ENCODE measurements at places on chromosomes 7 and 10.

DNA sequence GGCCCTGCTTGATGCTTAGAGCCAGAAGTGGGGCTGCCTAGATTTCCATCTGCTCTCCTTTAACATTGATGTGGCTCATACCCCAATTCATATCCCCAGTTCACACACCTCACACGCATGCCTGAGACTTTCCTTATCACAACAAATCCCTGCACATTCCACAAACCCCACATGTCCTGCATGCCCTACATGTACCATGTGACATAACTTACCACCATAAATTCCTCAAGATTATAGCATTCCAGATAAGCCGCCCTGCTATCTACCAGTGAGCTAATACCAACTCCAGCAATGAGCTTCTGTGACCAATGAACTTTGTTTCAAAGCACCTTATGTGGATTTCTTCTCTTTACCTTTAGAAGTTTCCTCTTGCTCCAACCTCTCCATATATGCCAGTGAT, 104.7 kb upstream of the RAB11FIP2 start:
- DNase-seq = no peak

DNA sequence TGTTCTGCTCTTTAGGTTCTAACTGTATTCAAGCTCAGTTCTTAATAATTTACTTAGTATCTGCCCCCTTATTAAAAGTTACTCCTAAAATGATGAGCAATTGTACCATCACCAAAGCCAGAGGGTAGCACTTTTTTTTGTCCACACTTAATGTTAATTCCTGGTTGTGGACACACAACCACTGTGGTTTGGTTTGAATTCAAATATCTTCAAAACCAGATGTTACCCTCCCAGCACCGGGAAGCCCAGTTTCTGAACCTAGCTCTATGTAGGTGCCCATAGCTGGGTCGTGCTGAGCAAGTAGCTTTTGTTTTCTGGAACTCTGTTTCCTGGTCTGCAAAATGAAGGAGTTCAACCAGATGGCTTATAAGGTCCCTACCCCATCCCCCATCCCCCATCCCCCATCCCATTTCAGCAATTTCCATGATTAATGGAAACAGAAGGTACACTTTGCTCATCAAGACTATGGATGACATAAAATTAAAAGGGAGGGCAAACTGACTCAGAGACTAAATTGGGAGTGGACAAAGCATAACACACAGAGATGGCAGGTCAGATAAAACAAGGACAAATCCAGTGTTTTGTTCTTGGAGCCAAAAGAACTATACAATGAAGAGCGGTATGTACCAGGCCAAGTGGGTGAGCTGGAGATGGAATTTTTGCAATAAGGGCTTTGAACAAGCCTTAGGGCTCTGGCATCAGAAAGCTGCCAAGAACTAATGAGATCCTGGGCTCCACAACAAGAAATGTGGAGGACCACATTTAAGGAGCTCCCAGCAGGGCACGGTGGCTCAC, 56.7 kb downstream of the DLG5 start:
- no peak for DNase-seq

- DNase-seq = no peak
Observed at GRCh38 chr10:31123946-31124345, 92.3 kb upstream of the ZNF438 start.

DNA sequence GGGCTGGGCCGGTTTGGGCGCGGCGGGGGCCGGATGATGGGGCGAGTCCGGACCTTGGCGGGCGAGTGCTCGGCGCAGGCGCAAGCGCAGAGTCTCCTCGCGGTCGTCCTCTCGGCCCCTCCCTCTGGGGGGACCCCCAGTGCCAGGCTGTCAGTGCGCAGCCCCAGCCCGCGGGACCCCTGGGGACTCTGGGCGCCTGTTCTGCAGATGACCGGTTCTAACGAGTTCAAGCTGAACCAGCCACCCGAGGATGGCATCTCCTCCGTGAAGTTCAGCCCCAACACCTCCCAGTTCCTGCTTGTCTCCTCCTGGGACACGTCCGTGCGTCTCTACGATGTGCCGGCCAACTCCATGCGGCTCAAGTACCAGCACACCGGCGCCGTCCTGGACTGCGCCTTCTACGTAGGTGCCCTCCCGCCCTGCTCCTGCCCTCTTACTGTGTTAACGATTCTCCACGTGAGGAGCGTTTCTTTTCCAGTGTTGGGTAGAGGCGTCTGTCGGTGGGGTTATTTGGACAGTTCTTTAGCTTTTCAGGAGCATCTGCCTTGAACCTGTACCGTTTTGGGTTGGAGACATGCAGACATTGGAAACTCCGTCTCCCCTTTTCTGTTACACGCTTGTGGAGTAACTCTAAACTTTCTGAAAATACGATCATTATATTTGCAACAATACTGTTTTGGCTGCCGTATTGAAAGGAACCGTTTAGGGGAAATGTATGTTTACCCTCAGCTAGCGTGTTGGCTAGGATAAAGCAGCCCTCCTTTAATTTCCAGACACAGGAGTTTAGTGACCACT, 706 bp downstream of the BUB3 start:
- DNase-seq = peak; percentile 82

DNA sequence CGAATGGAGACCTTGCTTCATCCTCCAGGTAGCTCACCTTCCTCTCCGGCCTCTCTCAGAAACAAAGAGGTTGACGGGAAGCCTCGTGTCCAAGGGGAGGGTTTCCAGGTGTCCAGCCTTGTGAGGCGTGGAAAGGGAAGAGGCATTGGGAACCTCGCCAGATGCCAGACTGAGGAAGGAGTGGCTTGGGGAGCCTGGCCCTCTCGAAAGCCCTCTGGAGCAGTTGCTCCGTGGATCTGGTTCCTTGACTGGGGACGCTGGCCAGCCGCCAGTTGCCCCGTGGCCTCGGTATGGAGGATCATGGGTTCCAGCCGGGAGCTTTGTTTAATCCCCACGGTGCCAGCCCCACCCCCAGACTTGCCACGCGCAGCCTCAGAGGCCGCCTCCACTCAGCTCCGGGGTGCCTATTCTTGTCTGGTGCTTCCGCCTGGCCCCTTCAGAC, 30.3 kb upstream of the SUN1 start:
- no peak for DNase-seq

DNA sequence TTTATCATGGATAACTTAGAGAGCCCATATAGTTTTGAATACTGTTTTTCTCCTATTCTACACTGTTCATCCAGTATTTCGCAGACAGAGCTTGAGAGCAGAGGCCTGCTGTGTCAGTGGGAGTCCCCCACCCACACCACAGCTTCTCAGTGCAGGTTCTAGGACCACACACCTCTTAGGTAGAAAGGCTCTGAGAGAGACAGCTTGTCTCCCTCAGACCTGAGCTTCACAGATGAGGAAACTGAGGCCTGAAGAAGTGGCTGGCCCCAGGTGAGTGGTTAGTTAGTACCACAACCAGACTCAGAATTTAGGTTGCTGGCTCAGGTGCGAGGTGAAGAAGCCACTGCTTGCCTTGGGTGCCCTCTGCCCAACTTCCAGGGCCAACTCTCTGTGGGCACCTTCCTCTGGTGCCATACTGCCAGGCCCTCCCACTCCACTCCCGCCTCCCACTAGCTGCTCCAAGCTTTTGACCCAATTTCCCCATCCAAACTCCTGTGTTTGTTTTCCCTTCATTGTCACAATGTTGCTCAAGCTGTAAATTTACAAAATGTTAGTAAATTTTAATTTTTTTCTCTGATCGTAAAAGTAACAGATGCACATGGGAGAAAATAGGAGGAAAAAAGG, 7.6 kb upstream of the HILPDA start:
- no peak for DNase-seq

DNA sequence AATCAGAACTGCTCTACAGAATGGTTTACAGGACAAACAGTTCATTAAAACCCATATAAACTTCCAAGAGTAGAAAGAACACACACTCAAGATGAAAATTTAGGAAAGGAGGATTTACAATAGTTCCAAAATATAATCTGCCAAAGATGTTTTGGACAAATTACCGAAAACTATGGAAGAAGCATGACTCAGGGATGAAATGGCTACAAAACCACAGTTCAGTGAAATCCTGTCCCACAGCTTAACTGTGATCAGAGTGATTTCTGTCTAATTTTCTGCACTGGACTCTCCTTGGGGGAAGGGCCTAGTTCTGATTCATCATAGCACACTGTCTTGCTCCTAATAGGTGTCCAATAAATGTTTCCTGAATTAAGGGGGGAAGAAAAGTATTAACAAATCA, 82.2 kb downstream of the HIPK2 start:
- DNase-seq = no peak

DNA sequence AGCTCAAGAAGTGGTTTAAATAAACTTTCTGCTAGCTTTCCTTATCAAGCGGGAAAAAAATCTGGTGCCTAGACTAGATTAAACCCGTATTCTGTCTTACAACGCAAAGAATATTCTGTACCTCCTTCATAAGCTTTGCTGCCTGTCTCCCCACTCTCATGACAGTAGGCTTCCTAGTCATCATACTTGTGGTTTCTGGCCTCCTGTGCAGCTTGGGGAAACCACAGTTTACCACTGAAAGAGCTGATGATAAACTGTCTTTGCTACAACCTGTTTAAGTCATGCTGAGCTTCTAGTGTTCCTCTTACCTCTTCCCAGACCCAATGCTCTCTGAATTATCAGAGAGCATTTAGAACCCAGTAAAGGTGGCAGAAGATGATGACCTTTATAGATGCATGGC, 55.0 kb downstream of the PODXL start:
- peak; percentile 52 for DNase-seq

GRCh38 chr7:16462431-16462889, 3.1 kb downstream of the SOSTDC1 start:
- DNase-seq = no peak

DNA sequence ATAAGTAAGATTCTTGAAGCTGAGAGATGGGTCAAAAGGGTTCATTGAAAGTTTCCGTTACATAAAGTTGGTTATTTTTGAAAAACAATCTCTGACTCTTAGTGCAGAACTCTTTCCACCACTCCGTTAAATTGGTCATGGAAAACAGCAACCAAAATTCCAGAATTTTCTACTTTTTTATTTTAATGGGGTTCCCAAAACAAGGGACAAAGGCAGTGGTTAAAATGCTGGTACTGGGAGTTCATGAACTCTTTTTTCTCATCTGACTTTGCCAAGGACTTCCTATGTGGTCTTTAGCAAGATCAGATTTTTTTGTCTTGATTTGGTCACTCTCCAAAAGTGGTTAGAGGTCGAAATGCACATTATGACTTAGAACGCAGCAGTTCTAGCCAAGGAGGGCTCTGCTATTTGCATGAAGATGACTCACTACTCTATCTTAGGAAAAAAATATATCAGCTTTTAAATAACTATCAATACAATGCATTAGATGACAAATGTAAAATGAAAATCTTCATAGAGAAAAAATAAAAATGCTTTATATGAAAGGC, 145.7 kb downstream of the REEP3 start:
- no peak for DNase-seq

DNA sequence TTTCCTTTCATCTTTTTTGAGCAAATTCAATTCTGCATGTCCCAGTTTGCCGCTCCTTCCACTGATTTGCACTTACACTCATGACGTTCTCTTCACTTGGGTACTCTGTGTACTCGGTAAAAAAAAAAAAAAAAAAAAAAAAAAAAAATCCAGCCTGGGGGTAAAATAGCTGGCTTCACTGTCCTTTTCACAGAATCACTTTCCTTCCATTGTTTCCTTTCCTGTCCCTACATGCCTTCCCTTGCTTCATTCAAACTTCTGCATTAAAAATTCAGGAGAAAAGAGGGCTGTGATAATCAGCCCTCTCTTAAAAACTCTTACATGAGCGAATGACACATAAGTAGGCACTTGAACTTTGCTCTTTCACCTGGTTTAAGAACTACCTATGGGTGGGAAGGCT, 8.7 kb downstream of the ANKRD1 start:
- DNase-seq = no peak

DNA sequence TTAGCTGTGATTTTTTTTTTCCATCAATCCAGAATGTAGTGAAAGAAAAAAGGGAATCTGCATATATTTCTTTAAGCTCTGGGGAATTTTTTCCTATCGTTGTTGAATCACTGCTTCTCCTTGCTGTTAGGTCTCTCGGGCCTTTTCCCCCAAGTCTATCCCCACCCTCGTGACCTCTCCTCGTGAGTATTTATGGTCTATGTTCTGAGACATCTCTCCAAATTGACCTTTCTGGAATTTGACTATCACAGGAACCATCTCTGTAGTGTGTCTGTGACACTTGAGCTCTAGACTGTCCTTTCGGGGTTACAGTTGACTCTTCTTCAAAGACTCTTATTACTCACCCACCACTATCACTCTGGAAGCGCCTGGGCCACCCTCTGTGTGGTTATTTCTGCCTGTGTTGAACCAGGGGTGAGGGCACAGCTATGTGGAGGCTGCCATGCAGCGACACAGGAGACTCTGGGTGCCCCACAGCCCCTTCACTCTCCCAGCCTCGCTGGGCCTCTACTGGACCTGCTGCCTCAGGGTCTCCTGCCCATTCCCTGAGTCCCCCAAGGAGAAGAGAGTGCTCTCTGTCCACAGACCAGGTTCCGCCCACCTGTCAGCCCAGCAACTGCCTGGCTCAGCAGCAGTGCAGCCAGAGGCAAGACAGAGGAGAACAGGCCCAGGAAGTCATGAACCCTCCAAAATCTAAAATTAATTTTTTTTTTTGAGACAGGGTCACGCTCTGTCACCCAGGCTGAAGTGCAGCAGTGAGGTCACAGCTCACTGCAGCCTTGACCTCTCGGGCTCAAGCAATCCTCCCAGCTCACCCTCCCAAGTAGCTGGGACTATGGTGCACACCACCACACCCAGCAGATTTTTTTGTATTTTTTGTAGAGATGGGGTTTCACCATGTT, 45.7 kb upstream of the PTPRN2 start:
- DNase-seq = no peak

DNA sequence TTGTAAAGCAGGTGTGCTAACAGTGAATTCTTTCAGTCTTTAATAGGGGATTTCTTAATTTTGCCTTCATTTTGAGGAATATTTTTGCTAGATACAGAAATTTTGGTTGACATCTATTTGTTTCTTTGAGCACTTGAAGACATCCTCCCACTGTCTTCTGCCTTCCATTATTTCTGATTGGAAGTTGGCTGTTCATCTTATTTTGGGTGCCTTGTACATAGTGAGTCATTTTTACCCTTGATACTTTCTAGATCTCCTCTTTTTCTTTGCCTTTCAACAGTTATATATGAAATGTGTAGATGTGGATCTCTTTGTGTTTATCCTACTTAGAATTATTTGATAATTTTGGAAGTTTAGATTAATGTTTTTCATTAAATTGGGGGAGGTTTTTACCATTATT, 631.0 kb downstream of the AUTS2 start:
- no peak for DNase-seq

DNA sequence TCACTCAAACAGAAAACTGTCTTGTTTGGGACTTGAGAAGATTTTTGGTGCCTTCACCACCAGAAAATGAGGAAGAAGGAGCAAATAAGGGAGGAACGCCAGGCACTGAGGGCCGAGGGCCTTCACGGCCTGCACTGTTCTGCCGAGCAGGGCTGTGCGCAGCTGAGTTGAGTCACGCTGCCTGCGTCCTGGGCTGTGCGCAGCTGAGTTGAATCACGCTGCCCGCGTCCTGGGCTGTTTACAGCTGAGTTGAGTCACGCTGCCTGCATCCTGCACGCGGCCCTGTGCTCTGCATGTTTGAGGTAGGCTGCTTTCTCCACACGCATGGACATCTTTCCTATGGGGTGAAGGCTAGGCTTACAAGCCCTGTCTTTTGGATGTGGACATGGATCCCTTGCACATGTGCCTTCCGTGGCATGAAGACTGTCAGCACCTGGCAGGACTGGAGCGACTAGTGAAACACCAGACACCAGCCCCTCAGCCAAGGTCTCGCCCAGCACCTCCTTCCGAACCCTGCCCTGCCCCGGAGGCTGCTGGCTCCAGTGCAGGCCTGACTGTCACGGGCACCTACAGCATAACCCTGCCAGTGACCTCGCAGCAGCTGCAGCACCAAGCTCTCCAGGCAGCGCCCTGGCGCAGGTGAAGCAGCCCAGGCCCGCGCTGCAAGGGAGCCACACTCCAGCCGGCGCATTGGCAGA, 96.7 kb downstream of the HTR5A start:
- peak; percentile 96 for DNase-seq

- DNase-seq = no peak
Observed at GRCh38 chr7:14021069-14021468, 31.6 kb upstream of the ETV1 start.
